ENCODE measurements at places on chromosomes 11 and 22.

DNA sequence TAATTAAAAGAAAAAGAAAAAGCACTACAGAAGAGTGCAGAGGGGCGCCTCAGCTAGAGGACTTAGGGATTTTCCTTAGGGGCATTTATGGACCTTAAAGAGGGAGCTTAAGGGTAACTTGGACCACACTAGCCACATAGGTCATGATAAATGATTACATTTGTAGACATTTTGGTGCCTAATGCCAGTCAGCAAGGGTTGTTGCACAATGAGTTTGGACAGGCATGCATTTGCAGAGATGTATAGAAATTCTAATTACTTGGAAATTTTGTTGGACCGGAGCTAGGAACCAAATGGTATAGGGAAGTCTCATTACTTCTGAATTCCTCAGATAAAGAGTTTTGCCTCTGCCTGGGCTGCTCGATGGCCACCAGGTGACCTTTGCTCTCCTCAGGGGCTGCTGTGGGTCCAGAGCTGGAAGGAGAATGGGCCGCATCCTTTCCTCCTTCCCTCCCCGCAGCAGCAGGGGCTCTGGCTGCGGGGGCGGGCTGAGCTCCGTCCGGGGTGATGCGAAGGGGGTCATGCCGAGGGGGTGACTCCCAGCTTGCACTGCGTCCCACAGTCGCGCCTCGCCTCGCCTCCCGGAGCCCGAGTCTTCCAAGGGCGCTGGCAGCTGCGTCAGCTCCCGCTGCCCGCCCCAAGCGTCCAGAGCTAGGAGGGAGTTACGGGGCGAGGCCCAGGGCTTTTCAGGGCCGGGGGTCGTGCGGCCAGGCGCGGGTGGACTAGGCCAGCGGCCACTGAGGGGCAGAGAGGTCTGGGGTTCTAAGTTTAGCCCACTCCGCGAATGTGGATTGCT is 20.3 kb upstream of the MALAT1 start:
- DNase-seq: no peak

- no peak for DNase-seq
These were observed 13.0 kb upstream of the CDC42EP2 start for GRCh38 chr11:65301491-65302329.

- no peak for DNase-seq
These were observed 1010.3 kb upstream of the TENM4 start for GRCh38 chr11:80451105-80451504.

GRCh38 chr11:64849598-64850356 is 5.3 kb upstream of the CDC42BPG start:
- DNase-seq: no peak

DNA sequence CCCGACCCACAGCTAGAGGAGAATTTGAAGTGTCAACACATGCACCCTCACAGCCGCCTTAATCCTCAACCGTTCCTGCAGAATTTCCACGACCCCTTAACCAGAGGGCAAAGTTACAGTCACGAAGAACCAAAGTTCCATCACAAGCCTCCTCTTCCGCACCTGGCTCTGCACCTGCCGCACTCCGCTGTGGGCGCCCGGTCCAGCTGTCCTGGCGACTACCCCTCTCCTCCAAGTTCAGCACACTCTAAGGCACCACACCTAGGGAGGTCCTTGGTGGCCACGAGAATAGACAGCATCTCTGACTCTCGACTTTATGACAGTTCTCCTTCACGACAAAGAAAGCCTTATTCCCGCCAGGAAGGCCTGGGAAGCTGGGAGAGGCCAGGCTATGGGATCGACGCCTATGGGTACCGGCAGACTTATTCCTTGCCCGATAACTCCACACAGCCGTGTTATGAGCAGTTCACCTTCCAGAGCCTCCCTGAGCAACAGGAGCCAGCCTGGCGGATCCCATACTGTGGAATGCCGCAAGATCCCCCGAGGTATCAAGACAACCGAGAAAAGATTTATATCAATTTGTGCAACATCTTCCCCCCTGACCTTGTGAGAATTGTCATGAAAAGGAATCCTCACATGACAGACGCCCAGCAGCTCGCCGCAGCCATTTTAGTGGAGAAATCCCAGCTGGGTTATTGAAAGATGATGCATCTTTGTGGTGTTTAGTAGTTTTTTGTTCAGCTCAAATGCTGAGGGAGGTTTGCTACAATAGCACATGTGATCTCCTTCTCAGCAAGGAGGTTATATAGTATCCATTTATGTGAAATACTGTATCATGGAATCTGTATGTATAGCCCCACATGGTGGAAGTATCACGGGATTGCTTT is 72.1 kb downstream of the ZC3H12C start:
- no peak for DNase-seq

DNA sequence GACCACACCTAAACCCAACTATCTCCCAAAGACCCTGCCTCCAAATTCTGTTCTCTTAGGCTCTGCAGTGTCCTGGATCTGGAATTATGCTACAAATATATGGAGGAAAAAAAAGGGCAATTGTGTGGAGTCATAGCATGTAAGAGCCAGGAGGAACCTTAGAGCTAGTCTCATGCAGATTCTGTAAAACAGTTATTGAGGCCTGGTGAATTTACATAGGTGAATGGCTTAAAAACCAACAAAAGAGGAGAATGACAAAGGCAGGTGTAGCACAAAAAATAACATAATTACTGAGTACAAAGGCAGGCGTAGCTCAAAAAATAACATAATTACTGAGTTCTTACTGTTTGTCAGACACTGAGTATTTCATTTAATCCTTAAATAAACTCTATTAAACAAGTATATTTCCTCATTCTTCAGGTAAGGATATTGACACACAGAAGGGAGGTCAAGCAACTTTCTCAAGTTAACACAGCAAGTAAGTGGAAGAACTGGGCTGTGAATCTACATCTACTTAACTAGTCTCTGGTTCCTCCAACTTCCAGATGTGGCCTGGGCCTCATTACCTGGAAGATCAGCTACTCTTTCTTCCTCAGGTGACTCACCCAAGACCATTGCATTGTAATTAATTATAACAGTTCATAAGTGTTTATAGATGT is 938.9 kb upstream of the TENM4 start:
- DNase-seq: no peak

- no peak for DNase-seq
These were observed 34.9 kb upstream of the RRAS2 start for GRCh38 chr11:14393889-14394288.

DNA sequence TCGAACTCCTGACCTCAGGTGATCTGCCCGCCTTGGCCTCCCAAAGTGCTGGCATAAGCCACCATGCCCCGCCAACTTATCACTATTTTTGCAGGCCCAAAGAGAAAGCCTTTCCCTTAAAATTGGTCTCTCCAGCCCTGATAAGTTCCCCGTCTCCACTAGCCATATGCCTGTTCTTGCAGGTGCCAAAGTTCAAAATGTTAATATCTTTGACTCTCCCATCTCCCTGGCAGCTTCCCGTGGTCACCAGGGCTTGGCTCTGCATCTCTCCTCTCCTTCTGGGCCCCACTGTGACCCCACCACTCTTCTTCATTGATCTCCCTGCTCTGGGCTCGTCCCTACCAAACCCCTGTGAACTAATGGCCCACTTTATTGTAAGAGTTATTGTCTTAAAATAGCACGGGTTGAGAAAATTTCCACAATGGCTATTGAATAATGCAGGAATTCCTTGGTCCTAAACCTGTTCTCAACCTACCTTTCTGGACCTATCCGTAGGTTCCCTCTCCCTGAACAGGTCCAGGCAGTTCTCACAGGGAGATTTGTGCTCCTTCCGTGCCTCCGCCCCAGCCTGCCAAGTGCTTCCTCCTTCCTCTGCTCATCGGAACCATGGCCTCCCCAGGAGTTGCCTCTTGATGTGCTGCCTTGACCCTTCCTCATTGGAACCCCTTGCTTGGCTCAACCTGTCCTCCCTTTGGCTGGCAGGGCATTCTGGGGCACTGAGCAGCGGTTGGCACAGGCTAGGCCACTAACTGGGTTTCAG is 147.5 kb downstream of the DSCAML1 start:
- DNase-seq: no peak

GRCh38 chr11:121188776-121189175 is 87.7 kb downstream of the TECTA start:
- no peak for DNase-seq

- no peak for DNase-seq
These were observed 54.2 kb upstream of the AMPD3 start for GRCh38 chr11:10400856-10401255.

- no peak for DNase-seq
These were observed 48.6 kb downstream of the MTNR1B start for GRCh38 chr11:93017821-93018690.

DNA sequence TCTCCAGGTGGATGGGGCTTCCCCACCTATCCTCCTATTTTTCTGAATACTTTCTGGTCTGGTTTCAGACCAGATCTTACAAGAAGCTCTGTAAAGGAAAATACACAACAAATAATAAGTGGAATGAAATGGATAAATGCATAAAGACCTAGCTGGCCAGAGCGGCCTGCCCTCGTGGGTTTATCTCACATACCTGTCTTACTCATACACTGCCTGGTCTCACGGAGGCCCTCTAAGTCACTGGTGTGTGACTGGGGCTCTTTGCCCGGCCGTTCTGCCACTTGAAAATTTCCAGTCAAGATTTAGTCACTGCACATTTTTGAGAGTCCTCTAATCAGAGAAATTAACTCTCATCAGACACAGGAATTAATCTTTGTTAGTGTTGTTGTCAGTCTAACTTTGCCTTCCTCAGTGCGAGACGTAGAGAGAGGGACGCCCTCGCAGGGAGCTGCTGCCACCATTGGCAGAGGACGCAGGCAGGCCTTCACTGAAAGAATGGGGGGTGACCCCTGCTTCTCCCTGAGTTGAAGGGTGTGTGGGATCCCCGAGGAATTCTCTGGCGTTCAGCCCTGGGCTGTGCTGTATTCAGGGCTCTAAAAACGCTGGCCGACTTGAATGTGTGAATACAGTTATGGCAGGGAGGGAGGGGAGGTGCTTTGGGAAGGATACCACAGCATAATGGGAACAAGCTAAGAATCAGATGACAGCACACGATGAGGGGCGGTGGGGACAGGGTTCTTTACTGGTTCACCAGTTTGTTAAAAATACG is 46.3 kb upstream of the CADM1 start:
- no peak for DNase-seq

DNA sequence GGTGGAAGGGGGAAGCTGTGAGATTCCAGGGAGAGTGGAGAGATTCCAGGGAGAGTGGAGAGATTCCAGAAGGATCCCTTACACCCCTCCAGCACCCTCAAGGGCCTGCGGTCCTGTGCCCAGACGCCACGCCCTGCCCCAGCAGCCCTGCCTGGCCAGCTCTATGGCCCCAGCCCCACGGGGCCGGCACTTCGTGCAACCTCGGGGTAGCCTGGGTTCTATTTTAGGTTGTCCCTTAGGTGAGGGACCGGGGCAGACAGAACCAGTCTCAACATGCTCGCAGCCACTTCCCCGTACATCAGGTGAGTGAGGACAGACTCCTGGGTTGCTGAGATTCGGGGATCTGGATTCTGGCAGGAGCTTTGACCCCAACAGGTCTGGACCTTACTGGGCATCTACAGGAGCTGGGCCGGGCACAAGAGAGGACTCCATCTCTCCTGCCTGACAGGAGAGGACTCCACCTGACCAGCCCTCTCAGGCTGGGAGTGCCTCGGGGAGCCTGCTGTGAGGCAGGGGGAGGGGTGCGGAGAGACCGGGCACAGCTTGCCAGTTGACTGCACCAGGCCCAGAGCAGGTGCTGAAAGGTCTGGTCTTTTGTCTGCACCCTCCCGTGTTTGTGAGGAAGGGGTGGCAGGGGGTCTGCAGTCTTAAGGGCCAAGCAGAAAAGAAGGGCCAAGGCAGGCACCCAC is 8.5 kb upstream of the ADORA2A start:
- DNase-seq: no peak

DNA sequence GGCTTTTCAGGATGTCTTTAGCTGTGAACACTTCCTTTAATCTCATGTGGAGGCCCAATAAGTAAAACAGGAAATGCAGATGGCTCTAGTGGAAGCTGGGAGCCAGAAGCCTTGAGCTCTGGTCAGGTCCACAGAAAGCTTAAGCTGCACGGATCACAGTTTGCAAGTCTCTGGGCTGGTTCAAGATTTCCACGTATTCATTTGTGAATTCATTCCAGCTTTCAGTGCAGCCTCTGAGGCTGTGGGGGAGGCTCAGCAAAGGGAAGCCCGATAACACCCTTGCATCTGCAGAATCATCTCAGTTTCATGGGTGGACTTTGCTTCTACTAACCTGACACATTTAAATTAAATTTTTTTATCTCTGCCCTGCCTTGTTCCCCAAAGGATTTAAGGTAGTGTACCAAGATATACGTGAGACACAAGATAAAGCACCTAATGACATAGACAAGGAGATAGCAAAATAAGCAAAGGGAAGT is 65.6 kb downstream of the ISX start:
- no peak for DNase-seq

DNA sequence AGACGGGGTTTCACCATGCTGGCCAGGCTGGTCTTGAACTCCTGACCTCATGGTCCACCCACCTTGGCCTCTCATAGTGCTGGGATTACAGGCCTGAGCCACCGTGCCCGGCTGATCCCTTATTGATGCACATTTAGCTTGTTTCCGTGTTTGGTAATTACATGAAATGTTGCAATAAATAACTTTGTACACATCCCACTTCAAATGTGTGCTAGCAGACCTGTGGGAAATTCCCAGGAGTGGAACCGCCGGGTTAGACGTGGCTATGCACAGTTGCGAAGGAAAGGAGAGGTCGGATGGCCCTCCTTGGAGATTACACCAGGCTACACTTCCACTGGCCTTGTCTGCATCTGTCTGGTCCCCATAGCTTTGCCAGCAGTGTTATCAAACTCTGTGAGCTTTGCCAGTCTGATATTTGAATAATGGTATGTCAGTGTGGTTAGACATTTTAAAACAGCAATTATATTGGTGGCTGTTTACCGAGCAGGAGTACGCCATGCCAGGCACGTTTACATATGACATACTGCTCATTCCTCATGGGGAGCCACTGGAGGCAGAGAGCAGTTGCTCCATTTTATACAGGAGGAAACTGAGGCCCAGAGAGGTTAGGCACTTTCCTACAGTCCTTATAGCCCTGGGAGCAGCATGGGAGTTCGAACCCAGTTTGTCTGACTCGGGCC is 27.2 kb upstream of the SYT7 start:
- no peak for DNase-seq

DNA sequence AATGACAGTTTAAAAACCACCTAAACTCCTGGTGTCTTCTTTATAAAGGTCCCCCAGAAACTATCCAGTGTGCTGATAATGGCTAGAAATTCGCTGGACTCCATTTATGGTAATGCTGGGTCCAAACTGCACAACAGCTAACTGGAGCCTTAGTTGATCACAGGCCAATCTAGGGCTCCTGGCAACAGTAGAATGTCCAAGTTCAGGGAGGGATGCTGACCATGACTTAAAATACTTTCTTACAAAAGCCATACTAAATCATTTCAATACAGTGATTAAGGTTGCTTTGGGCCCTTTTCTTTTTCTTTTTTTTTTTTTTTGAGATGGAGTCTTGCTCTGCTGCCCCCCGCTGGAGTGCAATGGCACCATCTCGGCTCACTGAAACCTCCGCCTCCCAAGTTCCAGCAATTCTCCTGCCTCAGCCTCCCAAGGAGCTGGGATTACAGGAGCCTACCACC is 14.5 kb upstream of the GAB2 start:
- no peak for DNase-seq

GRCh38 chr11:73241300-73241699 is 23.2 kb downstream of the P2RY2 start:
- DNase-seq: no peak
